ENCODE measurements at places on chromosomes 3 and 15. TPM values are rescaled to one million over a fixed set of nuclear protein-coding genes. Genes with fewer than 3 reads are reported as not detected.

Gene PLSCR2
- total RNA-seq: not detected

Gene WDR49
- total RNA-seq: not detected

Gene KNL1
- total RNA-seq: 40.3 TPM

Gene FSD2
- not detected for total RNA-seq

Gene CSPG5
- total RNA-seq: 21.7 TPM

Gene CLDN18
- not detected for total RNA-seq

Gene C2CD4B
- total RNA-seq: 0.70 TPM

Gene PCOLCE2
- total RNA-seq: 6.4 TPM

Gene DPH6
- 25.7 TPM for total RNA-seq

Gene MYH15
- total RNA-seq: 1.2 TPM

Gene LRTM1
- not detected for total RNA-seq

Gene P4HTM
- total RNA-seq: 13.3 TPM

Gene IMPG2
- 0.13 TPM for total RNA-seq

Gene PXYLP1
- 11.3 TPM for total RNA-seq

Gene CYP1A2
- total RNA-seq: not detected

Gene EOMES
- total RNA-seq: not detected

Gene CHCHD6
- 23.3 TPM for total RNA-seq

Gene GPR149
- not detected for total RNA-seq

Gene GOLGA8N
- total RNA-seq: 3.1 TPM
